Stimulated activated CD8-positive, alpha-beta memory T cell treated with anti-CD3 and anti-CD28 coated beads, Interleukin-7, amount 100 ng/mL, for 4 hours (primary cell): ENCODE measurements at places on chromosomes 6 and 20.
A peak's percentile ranks its signal among the peaks of the same experiment; 100 is the strongest.

GRCh38 chr6:3911130-3911529 lies 62.0 kb downstream of the FAM50B start:
- DNase-seq, result no peak

DNA sequence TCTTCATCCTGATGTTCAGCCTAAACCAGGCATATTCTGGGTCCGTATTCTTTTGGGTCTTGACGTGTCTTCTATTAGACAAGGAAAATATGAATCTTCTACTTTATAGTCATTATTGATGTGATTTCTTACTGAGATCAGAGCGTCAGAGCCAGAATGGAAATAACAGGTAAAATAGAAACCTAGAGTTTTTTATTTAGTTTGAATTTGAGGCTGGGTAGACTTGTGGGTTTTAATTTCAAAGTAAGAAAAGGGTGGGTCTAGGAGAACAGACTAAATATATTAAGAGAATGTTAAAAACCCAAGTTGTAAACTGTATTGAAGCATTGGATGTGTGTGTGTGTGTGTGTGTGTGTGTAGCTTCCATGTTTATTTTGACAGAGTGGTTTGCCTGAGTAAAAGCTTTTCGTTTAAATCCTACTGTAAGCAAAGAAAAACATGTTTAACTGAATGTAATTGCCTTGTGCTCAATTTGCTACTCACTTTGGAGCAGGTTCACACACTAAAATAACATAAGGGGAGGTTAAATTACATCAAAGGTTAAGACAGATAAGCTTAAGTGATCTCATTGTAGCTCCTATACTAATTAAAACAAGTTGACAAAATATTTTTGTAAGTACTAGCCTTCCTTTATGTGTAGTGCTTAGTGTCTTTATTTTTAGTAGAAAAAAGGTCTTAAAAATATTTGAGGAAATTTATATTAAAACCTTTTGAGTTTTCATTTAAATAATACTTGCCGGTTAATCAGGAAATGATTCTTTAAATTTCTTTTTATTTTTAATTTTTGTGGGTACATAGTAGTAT lies 17.4 kb downstream of the HECA start:
- no peak for DNase-seq

- no peak for DNase-seq
Observed at GRCh38 chr20:53779822-53780221, 186.2 kb upstream of the ZNF217 start.

GRCh38 chr6:113172531-113172966 lies 684.6 kb upstream of the MARCKS start:
- no peak for DNase-seq

GRCh38 chr20:49813305-49813974 lies 812 bp downstream of the SLC9A8 start:
- DNase-seq, result no peak

DNA sequence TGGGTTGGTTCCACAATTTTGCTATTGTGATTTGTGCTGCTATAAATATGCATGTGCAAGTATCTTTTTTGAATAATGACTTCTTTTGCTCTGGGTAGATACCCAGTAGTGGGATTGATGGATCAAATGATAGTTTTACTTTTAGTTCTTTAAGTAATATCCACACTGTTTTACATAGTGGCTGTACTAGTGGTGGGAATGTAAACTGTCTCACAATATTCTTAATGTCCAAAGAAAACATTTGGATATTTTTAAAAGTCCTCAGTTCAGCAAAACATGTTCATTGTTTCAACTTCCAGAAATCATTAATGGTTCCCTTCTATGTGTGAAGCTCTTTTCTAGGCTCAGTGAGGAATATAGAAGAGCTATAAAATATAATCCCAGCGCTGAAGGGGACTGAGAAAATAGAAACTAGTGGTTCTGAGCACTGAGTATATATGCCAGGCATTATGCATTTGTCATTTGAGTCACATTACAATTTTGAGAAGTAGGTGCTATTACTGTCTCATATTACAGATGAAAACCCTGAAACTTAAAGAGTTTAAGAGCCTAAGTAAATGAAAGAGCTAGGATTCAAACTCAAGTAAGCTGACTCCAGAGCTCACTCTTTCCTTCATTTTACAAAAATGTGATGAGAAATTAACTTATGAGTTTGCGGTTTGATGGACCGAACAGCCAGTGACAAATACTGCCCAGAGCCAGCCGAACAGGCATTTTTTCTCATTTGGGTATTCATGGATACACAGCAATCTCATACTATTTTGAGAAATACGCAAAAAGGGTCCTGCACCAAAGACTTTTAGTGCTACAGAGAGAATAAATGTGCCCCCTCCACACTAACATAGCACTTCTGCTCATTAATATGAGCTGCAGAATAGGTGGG lies 250.1 kb downstream of the TBX18 start:
- no peak for DNase-seq

- no peak for DNase-seq
Observed at GRCh38 chr20:16475225-16475624, 98.0 kb downstream of the KIF16B start.

GRCh38 chr6:11497107-11497506 lies 40.4 kb upstream of the TMEM170B start:
- no peak for DNase-seq

- DNase-seq, result no peak
Observed at GRCh38 chr6:49423817-49424216, 39.2 kb downstream of the MMUT start.

DNA sequence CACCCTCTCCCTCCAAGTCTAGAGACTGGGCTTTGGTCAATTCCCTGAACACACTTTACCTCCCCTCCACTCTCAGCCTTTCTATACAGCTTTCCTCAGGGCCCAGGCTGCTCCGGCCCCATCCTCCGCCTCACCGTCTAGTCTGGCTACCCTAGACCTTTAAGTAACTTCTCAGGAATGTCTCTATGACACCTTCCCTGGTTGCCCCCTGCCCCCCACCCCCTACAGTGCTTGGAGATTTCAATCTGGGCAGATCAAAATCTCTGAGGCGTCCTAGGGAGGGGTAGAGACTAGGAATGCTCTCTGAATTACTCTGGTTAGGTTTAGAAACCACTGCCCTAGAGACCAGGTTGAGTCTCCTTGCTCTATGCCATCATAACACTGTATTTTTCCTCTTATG lies 6.1 kb downstream of the UBE2J1 start:
- no peak for DNase-seq

- DNase-seq, result no peak
Observed at GRCh38 chr20:1627200-1627550, 7.4 kb upstream of the SIRPB1 start.

DNA sequence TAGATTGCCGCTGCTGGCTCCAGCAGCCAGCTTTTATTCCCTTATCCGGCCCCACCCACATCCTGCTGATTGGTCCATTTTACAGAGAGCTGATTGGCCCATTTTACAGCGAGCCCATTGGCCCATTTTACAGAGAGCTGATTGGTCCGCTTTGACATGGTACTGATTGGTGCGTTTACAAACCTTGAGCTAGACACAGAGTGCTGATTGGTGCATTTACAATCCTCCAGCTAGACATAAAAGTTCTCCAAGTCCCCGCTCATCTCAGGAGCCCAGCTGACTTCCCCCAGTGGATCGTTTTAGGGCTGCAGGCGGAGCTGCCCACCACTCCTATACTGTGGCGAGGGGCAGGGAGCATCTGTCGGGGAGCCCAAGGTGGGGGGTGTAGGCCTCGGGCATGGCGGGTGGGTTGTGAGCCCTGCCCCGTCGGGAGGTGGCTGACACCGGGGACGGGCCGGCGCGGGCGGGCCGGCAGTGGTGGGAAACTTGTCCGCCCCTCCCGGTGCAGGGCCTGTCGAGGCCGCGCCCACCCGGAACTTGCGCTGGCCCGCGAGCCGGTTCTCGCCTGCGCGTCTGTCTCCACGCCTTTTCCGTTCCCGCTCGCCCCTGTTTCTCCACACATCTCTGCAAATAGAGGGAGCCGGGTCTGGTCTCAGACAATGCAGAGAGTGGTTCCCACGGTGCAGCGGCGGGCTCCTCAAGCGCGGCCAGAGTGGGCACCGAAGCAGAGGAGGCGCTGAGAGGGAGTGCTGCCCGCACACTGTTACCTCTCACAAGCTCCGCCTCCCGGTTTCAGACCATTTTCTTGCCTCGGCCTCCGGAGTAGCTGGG lies 86.1 kb upstream of the STMND1 start:
- peak; percentile 40 for DNase-seq

DNA sequence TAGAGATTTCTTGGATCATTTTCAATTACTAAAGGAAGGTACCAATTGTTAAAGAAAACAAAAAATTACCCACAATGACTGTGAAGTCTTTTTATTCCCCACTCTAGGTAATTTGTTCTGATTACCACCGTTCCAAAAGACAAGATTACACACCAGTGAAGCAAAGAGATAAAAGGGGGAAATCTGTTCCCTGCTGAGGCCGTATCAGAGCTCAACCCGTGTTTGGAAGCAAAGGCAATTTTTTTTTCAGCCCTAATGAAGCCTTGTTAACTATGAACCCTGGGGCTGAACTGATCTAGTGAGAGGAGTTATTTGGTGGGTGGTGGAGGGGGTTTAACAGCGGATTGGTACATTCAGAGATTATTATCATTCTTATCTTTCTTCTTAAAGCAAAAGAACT lies 128.5 kb downstream of the ALDH8A1 start:
- DNase-seq, result no peak

DNA sequence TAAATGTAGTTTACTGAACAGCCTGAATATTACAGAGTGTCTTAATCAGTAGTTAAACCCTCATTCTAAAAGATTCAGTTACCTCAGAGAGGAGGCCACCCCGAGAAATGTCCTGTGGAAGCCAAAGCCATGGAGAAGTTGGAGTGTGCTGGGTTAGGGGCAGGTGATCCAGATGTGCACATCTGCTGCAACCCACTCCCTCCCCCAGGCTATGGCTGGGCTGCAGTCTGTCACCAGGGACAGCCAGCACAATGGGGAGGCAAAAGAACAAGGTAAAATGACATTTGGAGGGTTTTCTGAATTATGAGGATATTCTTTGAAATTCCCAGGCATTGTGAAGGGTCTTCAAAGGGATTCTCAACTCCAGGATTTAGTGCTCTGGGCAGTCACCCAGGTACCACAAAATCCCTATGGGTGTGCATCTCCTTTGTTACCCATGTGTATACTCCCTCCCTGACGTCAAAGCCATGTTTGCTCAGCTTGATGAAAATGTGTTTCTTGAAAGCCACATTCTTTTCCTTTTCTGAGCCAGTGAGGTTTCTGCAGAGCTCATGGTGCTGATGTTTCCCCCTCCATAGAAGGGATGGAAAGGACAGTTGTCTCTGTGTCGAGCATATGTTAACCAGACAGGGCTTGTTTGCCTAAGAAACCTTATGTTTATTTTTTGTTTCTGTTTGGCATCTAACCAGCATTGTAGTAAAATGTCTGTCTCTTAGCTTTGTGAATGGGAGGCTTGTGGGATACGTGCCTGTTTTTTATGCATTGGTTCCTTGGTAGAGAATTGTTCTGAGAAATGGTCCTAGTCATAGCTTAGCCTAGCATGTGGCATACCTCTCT lies 212.3 kb upstream of the TBX18 start:
- no peak for DNase-seq

GRCh38 chr6:64520050-64520449 lies 884.4 kb downstream of the PHF3 start:
- DNase-seq, result no peak

DNA sequence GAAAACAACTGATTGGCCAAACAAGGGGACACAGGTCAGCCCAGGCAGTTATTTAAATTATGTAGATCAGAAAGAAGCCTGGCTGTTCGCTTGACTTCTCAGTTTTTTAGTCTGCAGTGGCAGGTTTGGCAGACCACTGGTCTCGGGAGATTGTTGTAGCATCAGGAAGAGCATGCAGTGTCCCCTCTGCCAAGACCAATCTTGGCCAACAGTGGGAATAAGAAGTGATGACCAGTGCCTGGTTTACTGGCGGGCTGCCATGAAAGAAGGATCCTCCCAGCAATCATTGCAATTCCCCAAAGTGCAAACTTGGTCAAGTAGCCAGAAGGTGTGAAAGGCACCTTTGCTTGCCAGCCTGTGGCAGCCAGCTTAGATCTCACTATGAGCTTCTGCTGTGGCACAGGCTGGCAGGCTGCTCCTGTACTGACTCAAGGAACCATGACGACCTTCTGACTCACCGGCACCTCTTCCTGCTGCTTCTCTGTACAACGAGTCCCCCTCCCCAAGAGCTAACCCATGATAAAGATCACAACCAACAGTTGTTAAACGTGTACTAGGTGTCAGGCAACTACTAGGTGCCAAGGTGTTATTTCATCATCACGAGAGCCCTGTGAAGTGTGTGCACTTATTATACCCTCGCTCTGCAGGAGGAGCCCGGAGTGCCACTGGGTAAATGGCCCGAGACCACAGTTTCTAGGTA lies 76.8 kb upstream of the DUSP22 start:
- DNase-seq, result peak; percentile 64

DNA sequence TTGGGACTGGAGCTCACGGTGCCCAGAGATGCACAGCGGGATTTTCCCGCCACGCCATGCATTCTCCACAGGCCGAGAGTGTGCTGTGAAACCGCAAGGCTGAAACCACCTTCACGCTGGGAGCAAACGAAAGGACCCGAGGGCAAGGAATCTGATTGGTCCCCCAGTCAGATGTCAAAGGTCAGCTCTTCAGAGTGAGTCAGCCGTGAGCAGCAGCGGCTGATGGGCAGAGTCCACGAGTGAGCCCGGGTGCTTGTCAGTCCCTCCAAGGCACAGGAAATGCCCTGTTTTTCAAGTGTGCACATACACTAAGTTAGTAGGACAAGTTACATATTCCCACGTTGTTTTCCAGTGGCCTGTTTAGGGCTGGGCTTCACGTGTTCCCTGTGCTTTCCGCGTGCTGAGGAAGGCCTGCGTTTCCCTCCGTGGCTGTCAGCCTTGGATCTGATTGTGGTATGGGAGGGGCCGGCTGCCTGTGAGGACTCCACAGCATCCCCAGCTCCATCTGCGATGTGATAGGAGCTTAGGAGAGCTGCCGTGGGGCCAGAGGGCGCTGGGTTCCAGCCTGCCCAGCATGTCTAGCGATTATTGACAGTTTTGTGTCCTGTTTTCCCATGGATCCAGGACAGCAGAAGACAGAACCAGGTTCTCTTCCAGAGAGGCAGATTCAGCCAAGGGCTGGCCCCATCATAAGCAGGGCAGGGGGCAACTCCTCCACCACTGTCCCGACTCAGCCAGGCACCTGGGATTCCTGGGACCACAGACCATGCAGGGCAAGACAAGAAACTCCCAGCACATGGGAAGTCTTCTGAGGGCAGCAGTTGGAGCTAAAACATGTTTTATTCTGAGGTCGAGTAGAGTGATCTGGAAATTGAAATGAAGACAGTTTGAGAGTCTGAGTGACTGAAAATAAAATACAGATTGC lies 38.2 kb upstream of the FRMD1 start:
- no peak for DNase-seq

DNA sequence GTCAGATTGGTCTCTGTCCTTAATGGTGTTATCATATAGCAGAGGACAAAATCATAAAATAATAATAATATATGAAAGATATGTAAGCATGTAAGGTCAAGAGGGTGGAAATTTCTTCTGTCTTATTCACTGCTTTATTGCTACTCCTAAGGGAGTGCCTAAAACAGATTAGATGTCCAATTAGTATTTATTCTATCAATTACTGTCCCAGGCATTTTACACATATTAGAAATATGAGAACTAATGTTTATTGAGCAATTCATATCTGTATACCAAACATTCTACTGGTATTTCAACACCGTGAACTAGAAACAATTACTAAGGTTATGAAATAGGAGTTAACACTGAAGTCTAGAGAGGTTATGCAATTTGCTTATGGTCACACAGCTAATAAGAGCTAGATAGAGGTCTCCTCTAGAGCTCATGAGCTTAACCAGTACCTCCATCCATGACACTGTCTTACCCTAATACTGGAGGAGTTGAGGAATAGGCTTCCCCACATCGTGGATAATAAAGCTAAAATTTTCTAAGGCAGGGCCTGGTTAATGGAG lies 302.3 kb downstream of the PLCB1 start:
- no peak for DNase-seq

- DNase-seq, result no peak
Observed at GRCh38 chr6:144155529-144155928, 5.2 kb downstream of the STX11 start.
